ENCODE measurements at places on chromosomes 1 and 21.

- peak; percentile 59 for ATAC-seq
Measured at GRCh38 chr1:2388004-2388913, 3.1 kb downstream of the MORN1 start.

DNA sequence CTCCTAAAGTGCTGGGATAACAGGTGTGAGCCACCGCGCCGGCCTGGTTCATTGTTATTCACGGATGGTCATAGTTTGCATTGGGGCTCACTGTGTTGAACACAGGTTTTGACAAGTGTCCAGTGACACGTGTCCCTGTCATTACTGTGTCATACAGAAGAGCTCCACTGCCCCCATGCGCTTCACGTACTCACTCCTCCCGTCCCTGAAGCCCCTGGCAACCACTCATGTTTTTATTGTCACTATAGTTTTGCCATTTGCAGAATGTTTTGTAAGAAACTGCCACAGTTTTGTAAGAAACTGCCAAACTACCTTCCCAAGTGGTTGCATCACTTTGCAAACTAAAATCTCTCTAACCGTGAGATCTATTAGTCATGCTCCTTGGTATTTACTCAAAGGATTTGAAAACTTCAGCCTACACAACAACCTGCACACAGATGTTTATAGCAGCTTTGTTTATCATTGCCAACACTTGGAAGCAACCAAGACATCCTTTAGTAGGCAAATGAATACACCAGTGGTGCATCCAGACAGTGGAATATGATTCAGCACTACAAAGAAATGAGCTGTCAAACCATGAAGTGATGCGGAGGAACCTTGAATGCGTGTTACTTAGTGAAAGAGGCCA lies 163.2 kb upstream of the COL6A1 start:
- ATAC-seq = peak; percentile 75

- no peak for ATAC-seq
Measured at GRCh38 chr1:161836018-161836417, 69.9 kb downstream of the ATF6 start.

DNA sequence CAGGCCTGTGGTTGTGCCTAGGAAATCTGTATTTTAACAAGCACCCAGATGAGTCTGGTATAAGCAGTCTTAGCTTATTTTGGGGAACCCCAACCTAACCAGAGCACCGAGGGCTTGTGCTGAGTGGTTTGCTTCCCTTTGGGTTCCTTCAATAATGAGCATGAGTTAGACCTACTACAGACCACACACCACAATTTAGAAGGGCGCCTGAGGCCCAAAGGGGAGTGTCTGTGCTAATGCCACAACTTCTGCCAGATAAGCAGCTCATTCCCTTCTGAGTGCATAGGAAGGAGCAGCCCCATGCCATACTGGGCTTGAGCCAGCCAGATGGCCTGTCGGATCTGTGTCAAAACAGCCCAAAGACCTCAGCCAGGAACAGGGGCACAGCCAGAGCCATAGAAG lies 15.4 kb upstream of the LSS start:
- no peak for ATAC-seq

GRCh38 chr1:229208481-229208880 lies 62.4 kb upstream of the RAB4A start:
- no peak for ATAC-seq

- ATAC-seq = no peak
Measured at GRCh38 chr1:224894915-224895314, 34.6 kb upstream of the DNAH14 start.

- ATAC-seq = no peak
Measured at GRCh38 chr1:170225781-170226530, 80.2 kb downstream of the NTMT2 start.

Measured in stimulated activated memory B cell treated with anti-CD40 and anti-IgM and Interleukin-4, amounts not matched to agents 10 μg/mL and 1 μg/mL and 100 μg/mL, for 72 hours (primary cell).